ENCODE measurements at places on chromosomes 16 and 17.

DNA sequence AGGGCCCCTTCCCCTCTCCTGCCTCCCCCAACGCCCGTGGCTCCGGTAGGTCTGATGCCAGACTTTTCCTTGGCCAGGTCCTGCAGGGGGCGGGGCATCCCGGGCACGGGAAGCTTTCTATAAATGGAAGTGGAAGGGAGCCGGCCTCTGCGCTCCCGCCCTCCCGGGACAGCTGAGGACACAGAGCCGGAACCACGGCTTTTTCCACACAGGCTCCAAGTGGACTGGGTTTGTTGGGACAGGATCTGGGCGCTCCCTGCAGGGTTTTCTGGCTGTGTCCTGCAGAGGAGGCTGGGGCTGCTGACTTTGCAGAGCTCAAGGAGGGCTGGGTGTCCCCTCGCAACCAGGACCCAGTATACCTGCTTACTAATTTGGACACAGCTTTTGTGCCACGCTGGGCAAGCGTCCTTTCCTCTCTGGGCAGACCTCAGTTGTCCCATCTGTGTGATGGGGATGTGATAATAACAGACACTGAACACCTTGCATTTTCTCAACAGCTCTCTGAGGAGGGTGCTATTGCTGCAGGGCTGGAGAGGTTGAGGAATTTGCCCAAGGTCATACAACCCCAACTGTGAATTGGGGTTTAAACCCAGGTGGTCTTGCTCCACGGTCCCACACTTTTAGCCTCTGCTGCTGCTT is 1.8 kb downstream of the TNS4 start:
- no peak for DNase-seq

GRCh38 chr16:67664258-67664657 is 2.3 kb downstream of the ENKD1 start:
- no peak for DNase-seq

DNA sequence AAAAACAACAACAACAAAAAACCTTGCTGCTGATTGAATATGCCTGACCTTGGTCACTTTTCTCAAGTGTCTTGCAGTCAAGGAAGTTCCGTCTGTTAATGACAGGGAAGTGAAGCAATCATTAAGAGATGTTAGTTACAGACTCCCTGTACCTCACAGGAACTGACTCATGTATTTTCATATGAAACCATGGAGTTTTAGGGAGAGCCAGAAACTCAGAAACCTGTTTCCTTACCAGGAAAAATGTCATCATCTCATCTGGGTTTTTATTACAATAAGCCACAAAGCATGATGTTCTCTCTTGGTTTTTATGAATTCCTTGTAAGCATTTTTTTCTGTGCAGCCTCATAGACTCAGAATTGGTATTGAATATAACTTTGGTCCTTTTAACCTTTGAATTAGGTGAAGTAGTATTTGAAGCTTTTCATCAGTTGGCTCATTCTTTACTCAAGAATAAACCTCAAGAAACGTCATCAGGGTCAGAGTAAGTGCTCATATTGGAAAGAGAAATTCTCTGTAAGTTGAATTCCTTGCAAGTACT is 10.3 kb downstream of the LYRM1 start:
- DNase-seq: peak; percentile 71

DNA sequence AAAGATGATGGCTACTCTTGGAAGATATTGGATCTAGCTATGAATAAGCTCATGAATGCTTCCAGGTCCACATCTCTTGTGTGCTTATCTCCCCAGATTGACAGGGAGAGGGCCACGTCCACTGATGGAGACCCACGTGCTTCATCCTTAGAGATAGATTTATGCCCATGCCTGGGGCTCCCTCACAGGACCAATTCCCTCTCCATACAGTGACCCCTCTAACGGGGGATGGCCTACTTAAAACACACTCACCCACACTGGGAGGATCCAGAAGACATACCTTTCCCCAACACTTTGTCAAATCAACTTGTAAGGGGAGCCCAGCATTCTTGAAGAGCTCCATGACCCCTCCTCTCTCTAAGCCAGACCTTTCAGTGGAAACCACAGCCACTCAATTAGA is 169.7 kb upstream of the CDH5 start:
- DNase-seq: no peak

DNA sequence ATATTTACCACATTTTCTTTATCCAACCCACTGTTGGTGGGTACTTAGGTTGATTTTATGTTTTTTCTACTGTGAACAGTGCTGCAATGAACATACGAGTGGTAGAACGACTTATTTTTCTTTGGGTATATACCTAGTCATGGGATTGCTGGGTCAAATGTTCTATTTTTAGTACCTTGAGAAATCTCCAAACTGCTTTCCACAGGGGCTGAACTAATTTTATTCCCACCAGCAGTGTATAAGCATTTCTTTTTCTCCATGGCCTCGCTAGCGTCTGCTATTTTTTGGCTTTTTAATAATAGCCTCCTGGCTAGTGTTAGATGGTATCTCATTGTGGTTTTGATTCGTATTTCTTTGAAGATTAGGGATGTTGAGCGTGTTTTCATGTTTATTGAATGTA is 202.3 kb downstream of the LGALS9B start:
- no peak for DNase-seq

GRCh38 chr17:28204751-28205150 is 114.2 kb upstream of the TMEM97 start:
- DNase-seq: no peak

- no peak for DNase-seq
These were observed 17.2 kb downstream of the ORC6 start for GRCh38 chr16:46706642-46707041.

- DNase-seq: peak; percentile 34
These were observed 46.1 kb upstream of the BPTF start for GRCh38 chr17:67779098-67779672.

GRCh38 chr16:65532258-65532657 is 410.4 kb upstream of the CDH11 start:
- DNase-seq: no peak

- no peak for DNase-seq
These were observed at the start of gene NUPR1 for GRCh38 chr16:28538733-28539596. TSS of gene NUPR1 (minus strand) at chr16:28538974. CDS start at chr16:28538907, 67 bp downstream.

DNA sequence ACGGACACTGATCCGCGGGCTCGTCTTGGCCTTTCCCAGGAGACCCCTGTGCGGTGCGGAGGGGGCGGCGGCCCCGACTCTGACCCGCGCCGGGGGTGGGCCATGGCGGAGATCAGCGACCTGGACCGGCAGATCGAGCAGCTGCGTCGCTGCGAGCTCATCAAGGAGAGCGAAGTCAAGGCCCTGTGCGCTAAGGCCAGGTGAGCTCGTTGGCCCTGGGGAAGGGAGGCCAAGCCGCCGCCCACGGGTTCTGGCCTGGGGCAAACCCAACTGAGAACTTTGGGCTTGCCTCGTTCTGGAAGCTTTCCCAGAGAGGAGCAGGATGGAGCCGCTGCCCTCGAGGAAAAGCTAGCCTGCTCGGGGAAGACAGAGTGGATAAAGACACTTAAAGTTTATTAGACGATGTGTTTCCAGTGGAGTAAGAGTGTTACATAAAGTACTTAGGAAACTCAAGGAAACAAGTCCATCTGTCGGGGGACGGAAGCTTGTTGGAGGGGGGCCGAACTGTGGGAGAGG is 540 bp downstream of the PPP4C start:
- DNase-seq: no peak

GRCh38 chr17:48057626-48058025 is 9.5 kb downstream of the NFE2L1 start:
- DNase-seq: no peak

- DNase-seq: no peak
These were observed 5.2 kb downstream of the TMC6 start for GRCh38 chr17:78123258-78123929.

DNA sequence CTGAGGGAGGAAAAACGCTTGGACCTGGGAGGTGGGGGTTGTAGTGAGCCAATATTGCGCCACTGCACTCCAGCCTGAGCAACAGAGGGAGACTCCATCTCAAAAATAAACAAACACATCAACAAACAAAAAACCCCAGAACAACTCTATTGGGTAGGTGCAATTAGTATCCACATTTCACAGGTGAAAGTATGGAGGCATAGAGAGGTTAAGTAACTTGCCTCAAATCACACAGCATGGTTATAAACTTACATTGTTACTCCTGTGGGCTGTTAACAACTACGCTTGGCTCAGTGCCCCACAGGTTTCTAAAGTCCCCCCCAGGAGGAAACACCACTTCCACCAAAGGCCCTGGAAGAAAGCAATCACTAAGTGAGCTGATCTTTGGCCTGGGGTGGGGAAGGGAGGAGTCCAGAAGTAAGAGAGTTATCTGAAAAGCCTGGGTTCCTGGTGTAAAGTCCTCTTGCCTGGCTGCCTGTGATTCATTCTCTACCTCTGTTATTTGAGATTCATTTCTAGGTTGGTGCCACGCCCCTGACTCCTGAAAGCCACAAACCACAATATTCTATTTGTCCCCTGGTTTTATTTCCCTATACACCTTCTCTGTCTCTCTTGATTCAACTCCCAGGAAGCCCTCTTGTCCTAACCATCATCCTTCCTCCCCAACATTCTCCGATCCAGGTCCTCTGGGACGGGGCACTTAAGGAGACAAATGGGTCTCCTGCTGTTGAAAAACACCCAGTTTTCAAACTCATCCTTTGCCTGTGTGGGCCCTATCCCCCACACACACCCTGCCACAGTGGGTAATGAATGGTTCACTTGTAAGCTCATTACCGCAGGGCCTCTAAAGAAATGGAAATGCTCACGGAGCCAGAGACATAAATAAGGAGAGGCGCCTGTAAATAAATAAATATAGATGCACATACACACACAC is 195.4 kb downstream of the XYLT1 start:
- peak; percentile 31 for DNase-seq

DNA sequence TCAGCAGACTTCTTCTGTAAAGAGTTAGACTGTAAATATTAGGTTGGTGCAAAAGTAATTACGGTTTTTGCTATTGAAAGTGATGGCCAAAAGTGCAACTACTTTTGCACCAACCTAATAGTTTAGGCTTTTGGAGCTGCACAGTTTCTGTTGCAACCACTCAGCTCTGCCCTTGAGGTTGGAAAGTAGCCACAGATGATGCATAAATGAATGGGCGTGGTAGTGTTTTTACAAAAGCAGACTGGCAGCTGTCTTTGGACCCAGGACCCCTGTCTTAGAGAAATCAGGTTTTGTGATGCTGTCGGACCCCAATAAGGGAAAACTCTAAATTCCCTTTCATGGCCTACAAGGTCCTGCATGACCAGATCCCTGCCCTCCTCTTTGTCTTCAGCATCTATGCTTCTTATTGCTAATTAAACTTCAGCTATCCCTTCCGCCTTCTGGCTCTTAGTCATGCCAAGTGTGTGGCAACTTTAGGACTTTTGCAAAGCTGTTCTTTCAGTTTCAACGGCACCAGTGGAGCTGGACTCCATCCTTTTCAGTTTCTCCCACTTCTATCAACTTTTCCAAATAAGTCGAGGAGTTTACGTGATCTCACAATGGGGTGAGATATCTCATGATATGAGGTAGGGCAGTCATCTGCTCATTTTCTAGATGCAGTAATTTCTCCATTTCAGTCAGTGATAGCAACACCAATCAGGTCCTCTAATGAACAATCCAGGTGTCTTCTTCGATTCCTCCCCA is 232.3 kb downstream of the XYLT1 start:
- peak; percentile 84 for DNase-seq

GRCh38 chr17:16975277-16975651 is 3.3 kb upstream of the TNFRSF13B start:
- DNase-seq: no peak

GRCh38 chr17:69577098-69577497 is 162.6 kb downstream of the MAP2K6 start:
- no peak for DNase-seq

- no peak for DNase-seq
These were observed 350.4 kb downstream of the C16orf95 start for GRCh38 chr16:86966777-86967176.

DNA sequence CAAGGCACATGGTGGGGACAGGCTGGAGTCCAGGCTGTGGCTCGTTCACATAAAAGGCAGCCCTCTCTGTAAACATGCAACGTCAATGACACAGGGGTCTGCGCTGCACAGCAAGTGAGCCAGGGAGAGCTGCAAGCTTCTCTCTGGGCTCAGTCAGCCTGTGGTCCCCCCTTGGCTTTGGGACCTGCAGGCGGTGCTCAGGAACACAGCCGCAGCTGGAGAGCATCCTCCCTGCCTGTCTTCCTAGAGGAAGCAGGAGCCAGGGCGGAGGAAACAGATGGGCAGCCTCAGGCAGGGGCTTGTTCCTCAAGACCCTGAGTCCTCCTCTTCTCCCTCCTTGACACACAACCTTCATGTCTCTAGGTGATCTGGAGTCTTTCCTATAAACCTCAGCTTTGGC is 228.0 kb downstream of the C16orf78 start:
- no peak for DNase-seq

DNA sequence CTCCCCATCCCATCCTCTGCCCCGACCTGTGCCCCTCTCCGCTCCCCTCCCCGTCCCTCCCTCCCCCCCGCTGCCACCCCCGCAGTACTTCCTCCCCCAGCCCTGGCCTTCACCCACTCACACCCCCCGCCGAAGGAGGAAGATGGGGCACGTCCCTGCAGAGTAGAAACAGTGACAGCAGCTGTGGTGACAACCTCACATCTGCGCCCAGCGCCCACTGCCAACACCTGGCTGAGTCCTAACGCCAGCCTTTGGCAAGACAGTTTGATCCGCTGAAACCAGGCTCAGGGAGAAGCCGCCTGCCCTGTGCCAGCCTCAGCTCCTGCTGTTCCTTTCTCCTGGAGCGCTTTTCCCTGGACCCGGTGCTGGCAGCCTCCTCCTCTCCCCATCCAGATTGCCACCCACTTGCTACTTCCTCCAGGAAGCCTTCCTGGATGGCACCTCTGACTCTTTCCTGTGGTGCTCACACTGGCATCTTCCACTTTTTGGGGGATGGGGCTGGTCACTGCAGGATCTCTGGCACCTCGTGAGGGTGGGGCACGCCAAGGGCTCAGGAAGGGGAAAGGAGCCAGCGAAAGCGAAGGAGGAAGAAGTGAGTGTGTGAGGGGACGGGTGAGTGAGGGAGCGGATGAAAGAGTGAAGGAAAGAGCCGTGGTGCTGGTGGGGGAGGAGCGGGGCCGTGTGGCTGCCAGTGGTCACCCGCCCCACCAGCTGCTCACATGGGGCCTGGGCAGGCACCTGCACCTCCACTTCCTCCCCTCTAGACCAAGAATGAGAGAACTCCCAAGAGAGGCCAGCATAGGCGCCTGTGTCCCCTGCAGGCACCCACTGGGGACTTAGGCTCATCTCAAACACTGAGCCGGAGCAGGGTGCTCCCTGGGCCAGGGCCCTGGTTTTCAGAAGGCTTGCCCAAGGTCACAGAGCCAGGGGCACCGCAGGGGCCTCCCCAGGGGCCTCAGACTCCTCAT is 27.0 kb downstream of the ZFPM1 start:
- no peak for DNase-seq
